Stimulated activated CD4-positive, alpha-beta T cell treated with anti-CD3 and anti-CD28 coated beads, Interleukin-4, amount 100 ng/mL, for 24 hours (primary cell): ENCODE measurements at places on chromosomes 6 and 20.
A peak's percentile ranks its signal among the peaks of the same experiment; 100 is the strongest.

GRCh38 chr6:111810294-111811131 lies 62.7 kb downstream of the FYN start:
- peak; percentile 51 for DNase-seq

GRCh38 chr20:38471987-38472512 lies 593 bp upstream of the RALGAPB start:
- no peak for DNase-seq

DNA sequence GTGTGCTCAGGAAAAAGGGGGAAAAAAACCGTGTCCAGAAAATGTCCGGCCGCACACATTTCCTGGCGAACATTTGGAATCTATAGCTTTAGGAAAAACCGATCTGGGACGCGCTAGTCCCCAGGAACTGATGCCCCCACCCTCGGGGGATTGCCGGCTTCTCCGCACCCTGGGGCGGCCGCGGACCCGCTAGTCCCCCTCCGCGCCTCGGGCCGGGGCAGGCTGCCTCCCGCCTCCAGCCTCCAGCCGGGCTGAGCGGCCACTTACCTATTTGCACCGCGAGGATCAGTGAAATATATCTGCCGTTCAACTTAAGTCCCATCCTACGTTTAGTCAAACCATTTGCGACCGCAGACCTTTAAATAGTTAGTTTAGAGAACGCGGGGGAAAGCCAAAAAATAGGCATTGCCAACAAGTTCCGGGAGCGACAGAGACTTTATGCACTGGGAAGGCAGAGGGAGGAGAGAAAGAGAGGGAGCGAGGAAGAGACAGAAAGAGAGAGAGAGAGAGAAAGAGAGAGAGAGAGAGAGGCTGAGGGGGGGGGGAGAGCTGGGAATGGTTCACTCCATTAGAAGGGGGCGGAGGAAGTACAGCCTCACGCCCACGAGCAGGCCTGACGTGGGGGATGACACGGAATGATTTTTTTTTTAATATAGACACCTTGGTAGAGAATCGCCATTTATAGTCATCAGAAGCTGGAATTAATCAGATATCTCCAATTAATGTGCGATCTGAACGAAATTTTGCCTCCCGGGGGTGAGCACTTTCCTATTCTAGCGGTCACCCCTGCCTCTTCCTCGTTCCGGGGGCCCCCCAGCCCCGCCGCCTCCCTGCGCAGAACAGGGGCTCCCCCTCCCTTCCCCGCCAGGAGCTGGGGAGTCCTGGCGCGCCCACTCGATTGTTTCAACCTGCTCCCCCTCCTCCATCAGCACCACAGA lies at the start of gene NRN1:
NRN1 (minus strand) TSS at position 498 of the 938 bp plus-strand sequence; CDS start at position 322, 176 bp downstream.
- DNase-seq: no peak

GRCh38 chr6:3006476-3006875 lies 6.8 kb downstream of the NQO2 start:
- no peak for DNase-seq

- no peak for DNase-seq
These were observed 30.7 kb downstream of the TUBB2B start for GRCh38 chr6:3196770-3197169.

DNA sequence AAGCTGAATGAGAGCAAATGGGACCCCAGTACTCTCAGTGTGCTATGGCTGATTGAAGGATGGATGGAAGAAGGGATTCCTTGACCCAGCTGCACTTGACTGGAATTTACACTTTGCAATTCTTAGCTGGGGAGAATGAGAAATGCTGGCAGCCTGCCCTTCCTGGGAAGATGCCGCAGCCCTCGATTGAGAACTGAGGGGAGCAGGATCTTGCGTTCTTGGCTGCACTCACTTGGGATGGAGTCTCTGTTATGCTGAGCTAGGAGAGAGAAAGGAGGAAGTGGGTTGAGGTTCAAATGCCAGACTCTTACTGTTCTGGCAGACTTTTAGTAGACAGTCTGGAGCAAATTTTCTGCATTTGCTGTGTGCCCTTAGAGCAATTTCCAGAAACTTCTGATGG lies 221.2 kb downstream of the FNDC1 start:
- DNase-seq: no peak

DNA sequence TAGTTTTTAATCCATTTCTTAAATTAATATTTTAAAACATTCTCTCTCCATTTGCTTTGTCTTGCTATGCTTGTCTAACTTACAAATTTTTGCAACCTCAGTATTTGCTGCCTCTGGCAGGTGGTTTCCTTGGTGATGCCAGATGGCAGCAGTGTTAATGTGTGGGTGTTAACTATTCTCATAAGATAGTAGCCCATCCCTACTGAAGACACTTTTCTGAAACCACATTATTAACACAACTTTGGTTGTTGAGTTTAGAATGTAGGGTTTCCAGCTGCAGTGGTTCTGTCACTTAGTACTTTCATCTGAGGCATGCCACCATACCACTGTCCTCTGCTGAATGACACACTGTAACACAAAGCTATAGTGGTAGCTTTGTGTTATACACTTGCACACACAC lies 75.1 kb downstream of the MYO6 start:
- no peak for DNase-seq
